ENCODE measurements at places on chromosomes 16 and 17.

GRCh38 chr16:11200592-11200991 is 55.4 kb downstream of the SOCS1 start:
- no peak for DNase-seq

- DNase-seq: no peak
These were observed 8.9 kb upstream of the RBFOX3 start for GRCh38 chr17:79619636-79620206.

GRCh38 chr17:44529864-44530263 is 26.7 kb upstream of the GPATCH8 start:
- DNase-seq: no peak

- DNase-seq: no peak
These were observed 216.7 kb downstream of the PMP22 start for GRCh38 chr17:15048381-15048780.

DNA sequence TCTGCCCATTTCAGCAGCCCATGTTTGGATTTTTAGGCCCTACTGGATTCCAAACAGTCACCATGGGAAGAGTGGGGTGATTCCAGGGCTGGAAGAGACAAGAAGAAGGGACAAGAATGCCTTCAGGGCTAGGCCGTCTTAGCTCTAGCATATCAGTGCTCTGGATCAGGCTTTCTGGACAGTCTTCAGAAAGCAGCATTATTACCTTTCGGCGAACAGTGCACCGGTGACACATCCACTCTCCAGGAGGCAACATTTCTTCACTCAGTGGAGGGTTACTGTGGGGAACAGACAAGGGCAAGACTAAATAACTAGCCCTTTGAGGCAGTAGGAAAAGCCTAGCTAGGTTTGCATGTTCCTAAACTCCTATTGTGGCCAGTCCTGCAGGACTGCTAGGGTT is 23.9 kb upstream of the DHRS13 start:
- no peak for DNase-seq

GRCh38 chr16:79170555-79171246 is 429.8 kb downstream of the MAF start:
- DNase-seq: no peak

DNA sequence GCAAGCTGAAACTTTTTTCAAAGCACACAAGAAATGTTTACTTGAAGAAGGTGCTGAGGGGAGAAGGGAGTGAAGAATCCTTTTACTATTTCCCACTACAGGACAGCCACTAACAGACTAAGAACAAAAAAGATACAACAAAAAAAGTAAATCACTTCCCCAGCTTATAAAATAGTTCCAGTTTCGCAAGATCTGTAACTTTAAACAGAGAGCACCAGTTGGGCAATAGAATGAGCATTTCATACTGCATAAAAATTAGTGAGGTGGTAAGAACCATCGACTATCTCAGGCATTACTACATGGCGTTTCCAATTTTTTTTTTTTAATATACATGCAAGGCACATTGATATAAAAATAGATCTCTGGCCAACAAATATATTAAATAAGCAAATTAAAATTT is 11.1 kb downstream of the CRYBA1 start:
- no peak for DNase-seq

DNA sequence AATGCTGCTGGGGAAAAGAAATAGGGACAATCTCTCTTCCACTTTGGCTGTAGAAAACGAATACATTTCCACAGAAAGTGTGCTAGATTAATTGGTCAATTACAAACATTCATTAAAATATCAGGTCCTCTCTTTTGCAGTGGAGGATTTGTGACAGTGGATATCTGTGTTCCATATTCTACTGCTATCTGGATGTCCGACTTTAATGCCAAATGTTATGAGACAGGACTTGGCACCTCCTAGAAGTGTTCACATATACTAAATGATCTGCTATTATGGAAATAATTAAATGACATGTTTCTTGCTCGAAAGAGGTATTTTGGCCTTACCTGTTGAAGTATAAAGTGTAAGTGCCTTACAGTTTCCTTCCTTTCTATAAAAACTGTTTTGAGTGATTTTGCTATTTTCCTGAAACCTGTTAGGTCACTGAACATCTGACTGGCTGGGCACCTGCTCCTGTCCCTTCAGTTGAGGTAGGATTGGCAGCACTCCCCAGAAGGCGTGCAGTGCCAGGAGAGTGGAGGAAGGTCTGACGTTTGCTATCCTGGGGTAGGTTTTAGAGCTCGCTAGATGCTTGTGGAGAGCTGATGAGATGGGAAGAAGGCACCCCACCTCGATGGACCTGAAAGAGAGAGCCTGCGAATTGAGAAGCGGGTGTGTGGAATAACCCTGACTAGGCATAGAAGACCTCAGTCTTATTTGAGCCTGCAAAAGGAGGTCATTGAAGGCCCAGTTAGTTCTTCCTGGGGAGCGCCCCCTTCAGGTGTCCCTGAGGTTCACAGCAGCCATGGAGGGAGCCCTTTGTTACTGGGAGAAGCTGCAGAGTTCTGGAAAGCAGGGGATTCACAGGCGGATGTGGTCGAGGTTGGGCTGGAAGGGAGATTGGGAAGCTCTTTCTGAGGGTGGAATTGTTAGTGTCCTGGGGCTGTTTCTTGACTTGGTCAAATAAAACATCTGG is 159.4 kb upstream of the ZNF267 start:
- DNase-seq: no peak

- no peak for DNase-seq
These were observed 14.4 kb upstream of the METRNL start for GRCh38 chr17:83064732-83065659.

DNA sequence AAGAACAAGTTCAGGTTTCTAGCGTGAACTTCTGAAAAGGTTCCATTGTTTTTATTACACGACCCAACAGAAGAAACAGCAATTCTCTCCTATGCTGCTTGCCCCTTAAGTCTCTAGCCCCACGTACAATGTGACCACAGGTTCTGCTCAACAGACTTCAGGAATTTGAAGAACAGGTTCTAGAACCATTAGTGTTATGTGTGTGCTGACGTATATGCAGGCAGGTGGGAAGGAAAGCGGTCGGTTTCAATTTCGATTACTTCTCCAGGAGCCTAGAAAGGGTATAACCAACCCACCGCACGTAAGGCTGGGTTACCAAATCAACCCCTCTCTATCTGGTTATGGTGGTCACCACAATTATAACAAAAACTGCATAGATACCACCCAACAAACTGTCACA is 39.4 kb downstream of the XPO6 start:
- DNase-seq: no peak

GRCh38 chr16:85091522-85091910 is 20.8 kb downstream of the CIBAR2 start:
- peak; percentile 15 for DNase-seq

GRCh38 chr17:36933512-36934143 is 3.6 kb upstream of the LHX1 start:
- no peak for DNase-seq

- no peak for DNase-seq
These were observed 110.4 kb downstream of the MRTFB start for GRCh38 chr16:14181371-14182050.

GRCh38 chr16:8283195-8283594 is 307.1 kb downstream of the TMEM114 start:
- DNase-seq: no peak

GRCh38 chr16:87236516-87237115 is 80.6 kb downstream of the C16orf95 start:
- no peak for DNase-seq

- DNase-seq: no peak
These were observed 113.2 kb downstream of the CCDC182 start for GRCh38 chr17:57631871-57632270.

- DNase-seq: no peak
These were observed 15.8 kb downstream of the EMP2 start for GRCh38 chr16:10564591-10564990.

DNA sequence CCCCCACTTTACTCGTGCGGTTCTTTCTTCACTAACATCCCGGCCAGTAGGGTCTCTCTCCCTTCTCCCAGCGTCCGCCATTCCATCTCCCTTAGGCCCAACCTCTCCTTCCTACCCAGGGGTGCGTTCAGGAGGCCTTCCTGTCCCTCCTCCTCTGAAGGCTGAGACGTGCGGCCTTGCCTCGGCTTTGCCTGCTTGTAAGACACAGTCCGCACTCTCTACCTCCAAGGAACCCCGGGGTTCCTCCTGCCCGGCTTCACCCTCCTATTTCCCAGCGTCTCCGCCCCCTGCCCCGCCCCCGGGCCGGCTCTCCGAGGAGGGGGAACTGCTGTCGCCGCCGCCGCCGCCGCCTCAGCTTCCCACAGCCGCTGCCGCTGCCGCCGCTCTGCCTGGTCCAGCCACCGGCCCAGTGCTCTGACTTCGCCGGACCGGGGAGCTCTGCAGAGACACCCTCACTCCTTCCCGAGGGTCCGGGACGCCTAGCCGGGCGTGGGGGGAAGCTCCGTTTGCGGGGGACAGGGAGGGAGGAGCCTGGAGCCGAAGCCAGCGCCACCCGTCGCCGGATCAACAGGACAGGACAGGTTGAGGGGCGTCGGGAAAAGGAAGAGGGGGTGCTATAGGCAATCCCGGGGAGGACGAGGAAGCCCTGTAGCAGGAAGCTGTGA is 1.2 kb upstream of the FGF11 start:
- peak; percentile 41 for DNase-seq

GRCh38 chr17:49486012-49486641 is 9.0 kb upstream of the NGFR start:
- DNase-seq: no peak

- no peak for DNase-seq
These were observed 315.3 kb downstream of the XYLT1 start for GRCh38 chr16:17155485-17155884.

- no peak for DNase-seq
These were observed 21.0 kb downstream of the CNP start for GRCh38 chr17:41987642-41988041.

DNA sequence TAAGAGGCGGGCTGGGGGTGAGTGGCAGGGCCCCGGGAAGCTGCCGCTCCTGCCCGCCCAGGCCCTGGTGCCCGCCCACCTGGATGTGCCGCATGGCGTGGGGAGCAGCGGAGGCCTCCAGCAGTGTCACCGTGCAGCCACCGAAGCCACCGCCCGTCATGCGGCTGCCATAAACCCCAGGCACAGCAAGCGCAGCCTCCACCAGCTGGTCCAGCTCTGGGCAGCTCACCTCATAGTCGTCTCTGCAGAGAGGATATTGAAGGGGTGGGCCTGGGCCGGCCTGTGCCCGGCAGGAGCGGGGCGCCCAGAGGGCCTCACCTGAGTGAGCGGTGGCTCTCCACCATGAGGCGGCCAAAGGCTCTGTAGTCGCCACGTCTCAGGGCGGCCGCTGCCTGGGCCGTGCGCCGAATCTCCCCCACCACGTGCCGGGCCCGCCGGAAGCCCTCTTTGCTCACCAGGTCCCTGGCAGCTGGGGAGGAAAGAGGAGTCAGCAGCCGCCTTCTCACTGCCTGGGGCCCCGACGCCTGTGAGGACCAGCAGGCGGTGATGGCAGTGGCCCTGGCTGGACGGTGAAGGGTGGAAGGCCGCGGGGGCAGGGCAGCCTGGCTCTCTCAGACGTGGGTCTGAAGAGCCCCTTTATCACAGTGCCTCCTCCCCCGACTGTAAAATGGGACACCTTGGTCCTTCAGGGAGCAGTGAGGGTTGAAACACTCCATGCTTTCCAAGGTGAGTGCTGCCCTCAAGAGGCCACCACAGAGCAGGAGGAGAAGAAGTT is 6.7 kb downstream of the GALK1 start:
- no peak for DNase-seq

DNA sequence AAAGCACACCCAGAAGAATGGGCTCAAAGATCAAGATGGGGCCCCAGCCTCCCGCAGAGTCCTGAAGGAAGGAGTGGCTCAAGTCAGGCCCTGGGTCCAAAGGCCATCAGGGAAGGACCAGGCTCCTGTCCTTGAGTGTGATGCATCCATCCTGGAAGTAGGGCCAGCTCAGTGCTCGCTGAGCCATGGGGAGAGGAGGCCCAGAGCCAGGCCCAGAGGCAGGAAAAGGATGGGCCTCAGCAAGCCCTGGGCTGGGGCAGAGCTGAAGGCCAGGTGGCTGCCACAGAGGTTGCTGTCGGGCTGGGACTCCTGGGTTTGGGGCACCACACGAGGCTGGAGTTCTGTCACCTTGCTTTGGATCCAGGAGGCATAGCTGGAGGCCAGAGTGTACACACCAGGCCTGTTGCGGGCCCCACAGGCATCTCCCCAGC is 3.7 kb downstream of the PRSS8 start:
- no peak for DNase-seq

- DNase-seq: no peak
These were observed 729 bp downstream of the ADORA2B start for GRCh38 chr17:15945527-15946191.

GRCh38 chr16:3720418-3720817 is 3.1 kb upstream of the TRAP1 start:
- DNase-seq: no peak

DNA sequence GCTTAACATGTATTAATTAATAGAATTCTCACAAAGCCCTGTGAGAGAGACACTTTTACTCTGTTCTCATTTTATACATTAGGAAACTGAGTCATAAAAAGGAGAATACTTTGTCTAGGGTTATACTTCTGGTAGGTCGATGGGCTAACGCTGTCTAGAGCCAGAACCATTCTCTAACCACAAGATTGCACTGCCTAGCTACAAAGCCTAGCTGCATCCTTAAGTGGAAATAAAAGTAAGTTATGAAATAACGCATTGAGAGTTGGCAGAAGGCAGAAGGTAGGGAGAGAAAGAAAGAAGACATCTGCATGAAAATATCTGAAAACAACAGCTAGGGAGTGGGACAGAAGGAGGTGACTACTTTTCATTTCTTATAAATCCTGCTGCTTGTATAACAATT is 33.2 kb downstream of the IRX6 start:
- no peak for DNase-seq

DNA sequence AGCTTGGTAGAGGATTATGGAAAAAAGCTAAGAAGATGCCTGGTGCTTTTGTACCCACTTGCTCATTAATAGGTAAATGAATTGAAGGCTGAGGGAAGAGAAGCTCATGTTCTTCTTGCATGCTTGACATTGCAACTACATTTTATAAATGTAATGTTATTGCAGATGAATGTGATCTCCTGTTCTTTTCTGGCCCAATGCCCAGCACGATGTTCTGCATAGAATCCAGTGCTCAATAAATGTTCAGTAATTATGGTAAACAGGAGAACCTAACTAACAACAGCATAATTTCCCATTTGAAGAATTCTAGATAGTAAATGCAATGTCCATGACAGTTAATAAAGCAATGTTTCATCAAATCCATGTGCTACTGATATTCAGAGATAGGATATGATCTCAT is 638.2 kb upstream of the SOX9 start:
- DNase-seq: no peak
